ENCODE measurements at places on chromosomes 5 and 9.

- no peak for DNase-seq
Observed at GRCh38 chr5:153460421-153460820, 30.0 kb upstream of the GRIA1 start.

- DNase-seq, result no peak
Observed at GRCh38 chr9:131120620-131121228, 4.7 kb upstream of the NUP214 start.

DNA sequence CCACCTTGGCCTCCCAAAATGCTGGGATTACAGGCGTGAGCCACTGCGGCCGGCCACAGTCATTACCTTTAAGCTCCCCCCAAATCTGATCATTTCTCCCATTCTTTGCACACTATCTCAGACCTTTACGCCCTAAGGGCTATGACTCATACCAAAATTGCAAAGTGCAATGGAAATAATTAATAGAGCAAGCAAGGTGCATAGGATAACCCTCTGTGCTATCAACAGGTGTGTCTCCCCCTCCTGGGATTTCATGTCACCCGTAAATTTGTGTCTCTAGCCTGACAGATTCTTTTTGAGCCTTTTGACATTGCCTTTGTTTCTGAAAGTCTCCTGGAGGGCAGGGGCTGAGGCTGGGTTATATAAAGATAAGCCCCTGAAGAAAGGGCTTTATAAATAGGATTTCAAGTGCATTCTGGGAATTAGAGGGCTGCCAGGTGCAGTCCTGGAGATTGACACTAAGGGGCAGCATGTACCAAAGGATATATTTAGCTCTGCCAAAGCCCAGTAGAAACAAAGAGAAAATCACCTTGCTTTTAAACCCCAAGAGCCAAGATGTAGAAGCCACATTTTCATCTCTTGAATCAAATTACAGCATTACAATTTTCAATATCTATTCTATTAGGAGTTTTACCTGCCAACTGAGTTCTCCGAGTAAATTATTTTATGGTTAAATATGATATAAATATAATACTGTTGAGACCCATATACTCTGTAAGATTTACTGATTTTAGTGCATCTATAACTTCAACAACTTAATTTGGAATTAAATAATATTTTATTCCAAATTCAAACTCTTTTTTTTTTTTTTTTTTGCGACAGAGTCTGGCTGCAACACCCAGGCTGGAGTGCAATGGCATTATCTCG is 18.2 kb downstream of the S100Z start:
- DNase-seq, result no peak

DNA sequence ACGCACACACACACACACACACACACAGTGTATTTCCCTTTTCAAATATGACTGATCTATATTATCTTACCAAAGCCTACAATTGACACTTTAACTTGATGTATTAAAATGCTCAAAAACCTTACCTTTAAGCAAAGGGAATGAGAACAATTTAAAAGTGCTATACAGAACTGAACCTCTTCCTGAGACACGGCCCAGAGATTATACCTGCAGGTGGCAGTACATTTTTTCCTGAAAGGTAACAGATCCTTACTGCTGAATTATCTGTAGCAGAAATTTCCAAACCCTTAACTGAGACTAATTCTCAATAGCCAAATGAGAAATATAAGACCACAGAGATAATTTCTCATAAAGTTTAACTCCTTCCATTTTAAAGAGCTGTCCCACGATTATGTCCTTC is 91.1 kb downstream of the MYO10 start:
- no peak for DNase-seq

DNA sequence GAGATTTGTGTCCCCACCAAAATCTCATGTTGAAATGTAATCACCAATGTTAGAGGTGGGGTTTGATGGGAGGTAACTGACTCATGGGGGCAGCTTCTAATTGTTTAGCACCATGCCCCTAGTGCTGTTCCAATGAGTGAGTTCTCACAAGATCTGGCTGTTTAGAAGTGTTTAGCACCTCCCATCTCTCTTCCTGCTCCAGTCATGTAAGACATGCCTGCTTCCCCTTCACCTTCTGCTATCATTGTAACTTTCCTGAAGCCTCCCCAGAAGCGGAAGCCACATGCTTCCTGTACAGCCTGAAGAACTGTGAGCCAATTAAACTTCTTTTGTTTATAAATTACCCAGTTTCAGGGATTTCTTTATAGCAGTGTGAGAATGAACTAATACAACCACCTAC is 170.5 kb downstream of the NDUFS4 start:
- DNase-seq, result no peak

DNA sequence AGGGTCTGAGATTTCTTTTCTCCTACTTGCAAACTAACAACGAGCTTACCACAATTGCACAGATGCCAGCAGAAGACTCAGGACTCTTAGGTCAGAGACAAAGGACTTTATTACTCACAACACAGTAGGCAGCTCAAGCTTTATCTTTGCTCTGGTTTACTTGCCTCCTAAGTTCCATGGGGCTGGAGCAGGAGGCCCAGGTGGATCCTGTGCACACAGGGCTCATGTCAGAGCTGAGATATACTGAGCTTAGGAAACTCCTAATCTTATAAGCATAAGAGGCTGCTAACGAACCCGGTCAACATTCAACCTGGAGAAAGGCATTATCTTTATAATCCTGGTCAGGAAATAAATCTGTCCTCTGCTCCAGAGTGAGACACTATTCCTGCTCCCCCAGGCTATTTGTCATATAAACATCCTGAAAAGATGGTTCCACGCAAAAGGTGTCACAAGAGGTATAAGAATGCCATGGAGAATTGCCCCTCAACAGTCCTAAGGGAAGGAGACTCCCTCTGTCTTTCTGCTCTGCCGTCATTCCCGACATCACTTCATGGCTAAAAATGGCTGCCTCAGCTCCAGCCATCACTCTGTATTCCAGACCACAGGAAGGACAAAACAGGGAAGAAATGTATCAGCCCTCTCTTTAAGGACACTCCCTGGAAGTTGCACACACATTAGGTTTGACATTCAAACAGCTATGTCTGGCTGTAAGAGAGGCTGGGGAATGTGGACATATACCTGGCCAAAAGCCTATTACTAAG is 16.2 kb downstream of the DUSP1 start:
- no peak for DNase-seq

GRCh38 chr5:112529525-112529924 is 110.4 kb upstream of the EPB41L4A start:
- DNase-seq, result no peak

DNA sequence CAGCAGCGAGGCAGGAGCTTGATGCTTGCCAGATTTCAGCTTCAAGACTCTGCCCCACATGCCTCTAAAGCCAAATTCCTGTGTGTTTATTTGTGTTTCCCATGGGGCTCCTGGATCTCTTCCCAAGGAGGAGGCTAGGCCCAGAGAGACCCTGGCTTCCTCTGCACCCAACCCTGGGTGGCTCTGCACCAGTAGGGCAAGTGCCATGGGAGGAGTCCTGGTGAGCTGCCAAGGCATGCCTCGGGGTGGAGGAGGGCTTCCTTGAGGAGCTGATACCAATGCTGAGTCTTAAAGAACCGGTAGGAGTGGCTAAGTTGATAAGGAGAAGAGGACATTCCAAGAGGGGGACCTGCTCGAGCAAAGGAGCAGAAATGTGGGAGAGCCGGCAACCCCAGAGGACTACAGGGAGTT is 6.8 kb upstream of the TIFAB start:
- no peak for DNase-seq

- no peak for DNase-seq
Observed at GRCh38 chr5:65801352-65801783, 79.4 kb downstream of the NLN start.

- DNase-seq, result no peak
Observed at GRCh38 chr5:35201291-35201690, 29.0 kb downstream of the PRLR start.

DNA sequence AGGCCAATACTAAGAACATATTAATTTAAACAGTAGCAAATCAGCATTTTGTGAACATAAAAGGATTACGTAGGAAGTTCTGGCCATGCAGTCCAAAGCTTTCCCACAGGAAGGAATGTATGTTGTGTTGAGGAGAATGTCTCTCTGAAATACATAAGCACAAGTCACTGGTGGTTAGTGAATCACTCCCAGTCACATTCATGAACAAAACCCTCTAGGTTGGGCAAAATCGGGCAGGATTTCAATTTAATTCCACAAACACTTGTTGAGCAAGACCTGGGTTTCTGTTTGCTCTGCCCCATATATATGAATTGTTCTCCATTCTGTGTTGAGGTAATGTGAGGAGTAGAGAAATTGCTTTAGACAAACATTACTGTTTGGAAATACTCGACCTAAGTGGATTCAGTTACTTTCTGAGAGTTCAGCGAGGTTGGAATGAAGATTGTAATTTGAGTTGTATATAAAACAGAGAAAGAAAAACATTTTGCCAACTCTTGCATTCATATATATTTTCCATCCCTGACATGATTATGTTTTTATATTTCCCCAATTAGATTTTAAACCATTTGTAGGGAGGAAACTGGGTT is 127.6 kb upstream of the RPS23 start:
- DNase-seq, result no peak

DNA sequence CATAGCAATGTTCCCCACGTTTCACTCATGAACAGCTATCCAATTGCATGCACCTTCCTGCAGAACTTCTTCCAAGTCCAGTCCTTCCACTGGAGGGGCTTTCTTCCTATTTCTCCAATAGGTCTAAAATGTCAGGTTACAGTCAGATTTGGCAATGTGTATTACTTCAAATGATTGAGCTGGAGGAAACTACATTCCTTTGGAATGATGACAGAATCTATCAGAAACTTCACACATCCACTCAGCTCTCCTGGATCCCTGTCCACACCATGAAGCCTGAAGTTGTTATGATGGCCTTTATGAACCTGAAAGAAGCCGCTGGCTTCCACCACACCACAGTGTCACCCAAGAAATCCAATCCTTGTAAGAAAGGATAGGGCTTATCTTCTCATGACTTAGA is 32.2 kb downstream of the FBXW2 start:
- DNase-seq, result no peak

DNA sequence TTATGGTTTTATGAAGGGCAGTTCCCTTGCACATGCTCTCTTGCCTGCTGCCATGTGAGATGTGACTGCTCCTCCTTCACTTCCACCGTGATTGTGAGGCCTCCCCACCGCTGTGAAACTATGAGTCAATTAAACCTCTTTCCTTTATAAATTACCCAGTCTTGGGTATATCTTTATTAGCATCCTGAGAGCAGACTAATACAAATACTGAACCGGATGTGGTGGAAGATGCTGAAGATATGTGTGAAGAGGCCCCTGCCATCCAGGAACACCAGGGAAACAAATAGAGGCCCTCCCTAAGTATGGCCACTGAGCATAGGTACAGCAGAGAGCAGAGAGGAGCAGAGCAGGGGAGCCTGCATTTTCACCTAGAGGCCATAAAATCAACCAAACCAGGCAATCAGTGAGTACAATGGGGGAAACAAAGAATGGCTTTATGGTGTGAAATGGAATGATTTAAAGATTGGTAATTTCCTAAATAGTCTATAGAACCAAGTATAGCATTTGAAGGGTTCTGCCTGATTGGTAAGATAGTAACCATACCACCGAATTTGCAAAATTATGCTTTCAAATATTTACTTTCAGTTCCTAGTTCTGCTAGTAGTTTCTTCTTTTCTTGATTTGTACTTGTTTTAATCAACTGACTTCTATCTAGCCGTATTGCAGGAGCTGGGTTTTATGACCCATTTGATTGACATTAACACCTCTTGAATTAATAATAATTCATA is 421.6 kb downstream of the IRX1 start:
- DNase-seq, result no peak

- DNase-seq, result no peak
Observed at GRCh38 chr9:37732086-37732741, 21.4 kb upstream of the TRMT10B start.

- no peak for DNase-seq
Observed at GRCh38 chr5:569868-570361, 42.2 kb upstream of the CEP72 start.

DNA sequence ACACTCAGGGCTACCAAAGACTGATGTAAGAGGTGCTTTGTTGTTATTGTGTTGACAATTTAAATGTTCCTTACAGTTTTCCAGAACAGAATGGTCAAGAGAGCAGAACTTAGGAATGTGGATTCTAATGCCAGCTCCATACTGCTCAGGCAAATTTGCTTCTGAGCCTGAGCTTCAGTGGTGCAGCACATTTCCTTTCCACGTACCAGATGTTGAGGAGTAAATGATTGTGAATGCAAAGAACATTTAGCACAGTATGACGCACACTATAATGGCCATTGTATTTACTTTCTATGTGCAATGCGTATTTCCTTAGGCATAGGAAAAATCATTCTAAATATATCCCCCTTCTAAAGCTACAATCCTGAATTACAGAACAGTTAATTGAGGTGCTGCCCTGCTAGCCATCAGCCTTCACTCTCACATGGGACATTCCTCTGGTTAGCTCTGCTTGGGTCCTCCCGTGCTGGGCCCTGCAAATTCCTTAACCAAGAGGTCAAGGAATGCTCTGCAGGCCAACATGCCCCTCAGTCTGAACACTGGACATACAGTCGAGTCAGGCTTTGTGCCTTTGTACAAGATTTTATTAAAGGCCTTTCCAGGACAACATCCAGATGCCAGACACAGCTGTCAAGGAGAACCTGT is 21.1 kb upstream of the TMEM174 start:
- DNase-seq, result no peak

DNA sequence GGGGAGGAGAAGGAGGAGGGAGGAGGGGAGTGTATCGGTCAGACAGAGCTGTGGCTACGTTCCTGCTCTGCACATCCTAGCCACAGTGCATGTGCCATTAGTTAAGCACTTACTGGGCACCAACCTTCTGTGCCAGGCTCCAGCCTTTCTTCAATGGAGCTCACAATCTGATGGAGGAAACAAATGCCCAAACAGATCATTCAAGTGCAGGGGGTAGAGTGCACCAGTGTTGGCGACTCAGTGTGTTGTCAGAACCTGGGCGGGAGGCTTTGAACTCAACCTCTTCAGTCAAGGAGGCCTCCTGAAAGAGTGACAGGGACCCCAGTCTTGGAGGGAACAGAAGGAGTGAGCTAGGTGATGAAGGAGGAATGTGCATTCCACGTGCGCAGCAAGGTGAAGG is 51.9 kb upstream of the SHB start:
- DNase-seq, result no peak

- no peak for DNase-seq
Observed at GRCh38 chr9:95574176-95574575, 57.4 kb upstream of the PTCH1 start.

DNA sequence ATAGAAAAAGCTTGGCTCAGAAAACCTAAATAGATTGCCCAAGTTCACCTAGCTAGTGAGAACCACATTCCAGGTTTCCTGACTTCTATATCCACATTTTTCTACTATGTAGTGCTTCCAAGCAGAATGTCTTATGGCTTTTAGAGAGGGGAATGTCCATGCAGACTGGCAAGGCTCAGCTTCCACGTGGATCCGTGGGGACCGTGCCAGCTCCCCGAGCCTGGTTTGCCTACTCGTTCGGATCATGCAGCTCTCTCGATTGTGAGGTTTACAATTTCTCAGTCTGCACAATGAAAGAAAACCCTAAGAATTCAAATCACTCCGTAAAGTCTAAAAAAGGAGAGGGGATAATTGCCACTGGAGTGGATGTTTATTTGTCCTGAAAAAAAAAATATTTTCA is 256.5 kb upstream of the NR4A3 start:
- no peak for DNase-seq

Data from stimulated activated CD8-positive, alpha-beta memory T cell treated with anti-CD3 and anti-CD28 coated beads, Interleukin-7, amount 100 ng/mL, for 1 hour (primary cell).